Uterus (tissue), 4 donors: ENCODE measurements at places on chromosomes 7 and 10. TPM values are rescaled to one million over a fixed set of nuclear protein-coding genes. Genes with fewer than 3 reads are reported as not detected.

DNA sequence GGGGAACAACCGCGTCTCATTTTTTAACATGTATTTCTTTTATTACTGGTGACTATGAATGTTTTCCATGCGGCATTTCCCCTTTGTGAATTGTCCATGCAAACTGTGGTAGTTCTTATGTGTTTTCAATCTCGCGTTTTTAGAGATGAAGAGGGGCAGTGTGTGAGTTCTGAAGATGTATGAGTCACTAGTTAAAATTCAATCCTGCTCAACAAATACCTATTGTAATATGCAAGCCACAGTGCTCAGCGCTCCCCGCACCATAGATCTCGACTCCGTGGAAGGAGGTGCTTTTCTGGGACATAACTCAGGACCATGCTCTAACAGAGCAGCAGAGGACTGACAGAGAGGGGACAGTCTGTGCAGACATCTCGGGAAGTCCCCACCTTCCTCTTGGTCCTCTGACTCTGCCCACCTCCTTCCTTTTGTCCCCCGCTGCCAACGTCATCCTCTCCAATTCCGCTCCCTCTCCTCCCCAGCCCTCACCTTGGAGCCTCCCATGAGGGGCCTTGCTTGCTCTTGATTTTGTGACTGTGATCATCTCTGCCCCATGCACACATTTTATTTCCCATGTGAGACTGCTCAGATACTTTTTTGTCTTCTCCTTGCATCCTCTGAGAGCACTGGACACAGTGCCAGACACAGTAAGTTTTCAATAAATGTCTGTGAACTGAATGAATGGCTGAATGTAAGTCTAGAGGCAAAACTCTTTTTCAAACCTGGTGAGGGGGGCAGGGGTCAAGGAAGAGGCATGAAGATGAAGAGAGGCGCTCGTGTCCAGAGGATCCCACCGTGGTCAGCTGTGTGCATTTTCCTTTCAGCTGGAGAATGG lies 42.7 kb upstream of the PLEKHA1 start:
- no peak overlapping the region for H3K4me3 ChIP-seq
- H3K4me1 ChIP-seq, result no peaks in the 10 kb centered on the region
- no peaks in the 10 kb centered on the region for H3K27me3 ChIP-seq
- H3K36me3 ChIP-seq, result no peaks in the 10 kb centered on the region

DNA sequence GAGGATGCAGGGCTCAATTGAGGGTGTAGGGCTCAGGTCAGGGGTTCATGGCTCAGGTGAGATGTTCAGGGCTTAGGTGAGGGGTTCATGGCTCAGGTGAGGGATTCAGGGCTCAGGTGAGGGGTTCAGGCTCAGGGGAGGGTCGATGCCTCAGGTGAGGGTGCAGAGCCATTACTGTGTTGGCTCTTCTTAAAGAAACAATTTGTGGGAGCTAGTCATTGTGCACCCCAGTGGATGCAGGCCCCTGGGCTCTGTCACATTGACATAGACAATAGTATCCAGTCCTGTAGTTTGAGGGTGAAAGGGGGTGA lies 86.7 kb downstream of the ADCY1 start:
- no peak for DNase-seq
- no peaks in the 10 kb centered on the region for H3K4me1 ChIP-seq
- no peaks in the 10 kb centered on the region for H3K27me3 ChIP-seq
- H3K4me3 ChIP-seq, result no peak overlapping the region

GRCh38 chr7:77331938-77332695 lies 84.0 kb downstream of the GSAP start:
- no peaks in the 10 kb centered on the region for H3K36me3 ChIP-seq
- H3K27me3 ChIP-seq, result no peaks in the 10 kb centered on the region
- H3K4me1 ChIP-seq, result peaks cover 3% of the 10 kb centered on the region
- H3K4me3 ChIP-seq, result no peak overlapping the region
- peak; percentile 58 for DNase-seq
- no peak overlapping the region for H3K27ac ChIP-seq

DNA sequence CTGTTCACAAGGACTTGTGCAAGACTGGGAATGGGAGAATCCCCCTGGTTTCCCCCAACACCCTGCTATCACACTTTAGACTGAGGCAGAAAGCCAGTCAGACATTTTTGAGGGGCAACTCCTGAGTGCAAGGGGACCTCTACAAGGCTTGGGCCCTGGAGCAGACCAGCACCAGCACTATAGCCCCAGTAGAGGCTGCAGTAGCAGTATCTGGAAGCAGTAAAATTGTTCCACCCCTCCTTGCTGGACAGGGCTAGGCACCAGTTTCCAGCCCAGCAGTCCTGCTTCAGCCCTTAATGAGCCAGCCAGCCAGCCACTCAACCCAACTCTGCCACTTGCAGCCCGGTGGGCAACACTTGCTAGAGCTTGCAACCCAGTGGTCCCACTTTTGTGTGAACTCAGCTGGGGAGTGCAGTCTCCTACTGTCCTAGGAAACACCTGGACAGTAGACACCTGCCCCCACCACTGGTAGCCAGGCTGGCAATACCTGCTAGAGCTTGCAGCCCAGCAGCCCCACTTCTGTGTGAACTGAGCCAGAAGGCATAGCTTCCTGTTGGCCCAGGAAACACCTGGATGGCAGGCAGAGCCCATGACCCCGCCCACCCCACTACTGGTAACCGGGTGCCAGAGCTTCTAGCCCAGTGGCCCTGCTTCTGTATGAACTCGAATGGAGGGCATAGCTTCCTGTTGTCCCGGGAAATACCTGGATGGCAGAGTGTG lies 65.0 kb downstream of the FBXL13 start:
- H3K27ac ChIP-seq, result no peak overlapping the region
- H3K4me1 ChIP-seq, result no peaks in the 10 kb centered on the region
- no peaks in the 10 kb centered on the region for H3K27me3 ChIP-seq
- no peaks in the 10 kb centered on the region for H3K36me3 ChIP-seq
- H3K4me3 ChIP-seq, result no peak overlapping the region

DNA sequence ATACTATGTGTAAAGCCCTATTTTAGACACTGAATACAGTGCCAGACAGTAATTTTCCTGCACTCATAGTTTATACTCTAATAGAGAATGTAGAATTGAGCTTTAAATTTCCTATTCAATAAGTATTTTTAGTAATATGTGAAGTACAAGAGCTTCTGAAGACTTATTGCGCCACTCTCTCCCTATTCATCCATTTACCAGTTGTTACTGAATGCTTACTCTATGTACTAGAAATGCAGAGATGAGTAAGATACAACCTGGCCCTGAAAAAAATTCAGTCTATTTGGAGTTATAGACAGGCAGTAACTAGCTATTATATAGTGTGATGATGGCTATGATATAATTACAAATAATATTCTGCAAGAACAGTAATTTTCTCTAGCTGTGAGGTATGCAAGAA lies 98.8 kb downstream of the ADK start:
- no peaks in the 10 kb centered on the region for H3K27me3 ChIP-seq
- H3K27ac ChIP-seq, result no peak overlapping the region
- DNase-seq, result no peak
- no peaks in the 10 kb centered on the region for H3K36me3 ChIP-seq

GRCh38 chr10:101123085-101123814 lies 7.8 kb upstream of the TLX1 start:
- H3K27me3 ChIP-seq, result peaks cover 47% of the 10 kb centered on the region
- H3K4me3 ChIP-seq, result no peak overlapping the region
- no peaks in the 10 kb centered on the region for H3K36me3 ChIP-seq

The HOXA3 gene
- 1.0 TPM for total RNA-seq

DNA sequence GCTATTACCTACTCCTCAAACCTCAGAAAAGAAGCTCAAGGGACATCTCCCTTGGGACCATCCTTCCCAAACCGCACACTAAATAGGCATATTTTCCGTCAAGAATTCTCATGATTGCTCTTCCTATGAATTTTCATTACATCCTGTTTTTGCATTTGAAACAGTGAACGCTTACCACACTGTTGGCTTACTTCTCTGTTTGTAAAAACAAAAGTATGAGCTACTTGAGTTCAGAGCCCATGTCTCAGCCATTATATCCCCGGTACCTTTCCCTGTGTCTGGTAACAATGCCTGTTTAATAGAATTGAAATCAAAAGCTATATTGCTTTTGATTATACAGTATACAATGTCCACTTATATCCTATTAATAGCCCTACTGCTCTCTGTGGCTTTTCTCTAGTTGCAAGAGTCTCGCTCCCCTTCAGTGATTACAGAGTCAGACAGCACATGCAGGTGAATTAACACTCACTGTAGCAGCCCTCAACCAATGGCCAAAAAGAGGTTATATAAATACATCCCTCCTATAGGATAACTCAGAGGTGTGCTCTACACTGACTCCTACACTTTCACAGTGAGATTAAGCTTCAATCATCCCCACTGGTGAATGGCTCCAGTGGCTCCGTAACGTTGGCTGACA lies 264.4 kb downstream of the SORCS1 start:
- DNase-seq, result no peak
- no peak overlapping the region for H3K27ac ChIP-seq
- H3K36me3 ChIP-seq, result no peaks in the 10 kb centered on the region
- no peaks in the 10 kb centered on the region for H3K27me3 ChIP-seq
- no peaks in the 10 kb centered on the region for H3K4me1 ChIP-seq

The AS3MT gene
- total RNA-seq, result 2.1 TPM

- H3K36me3 ChIP-seq, result no peaks in the 10 kb centered on the region
- no peak overlapping the region for H3K4me3 ChIP-seq
- H3K4me1 ChIP-seq, result no peaks in the 10 kb centered on the region
- no peak overlapping the region for H3K27ac ChIP-seq
- no peaks in the 10 kb centered on the region for H3K27me3 ChIP-seq
Observed at GRCh38 chr7:33428415-33428814, 299.1 kb downstream of the BBS9 start.

The JAKMIP3 gene
- 0.26 TPM for total RNA-seq

DNA sequence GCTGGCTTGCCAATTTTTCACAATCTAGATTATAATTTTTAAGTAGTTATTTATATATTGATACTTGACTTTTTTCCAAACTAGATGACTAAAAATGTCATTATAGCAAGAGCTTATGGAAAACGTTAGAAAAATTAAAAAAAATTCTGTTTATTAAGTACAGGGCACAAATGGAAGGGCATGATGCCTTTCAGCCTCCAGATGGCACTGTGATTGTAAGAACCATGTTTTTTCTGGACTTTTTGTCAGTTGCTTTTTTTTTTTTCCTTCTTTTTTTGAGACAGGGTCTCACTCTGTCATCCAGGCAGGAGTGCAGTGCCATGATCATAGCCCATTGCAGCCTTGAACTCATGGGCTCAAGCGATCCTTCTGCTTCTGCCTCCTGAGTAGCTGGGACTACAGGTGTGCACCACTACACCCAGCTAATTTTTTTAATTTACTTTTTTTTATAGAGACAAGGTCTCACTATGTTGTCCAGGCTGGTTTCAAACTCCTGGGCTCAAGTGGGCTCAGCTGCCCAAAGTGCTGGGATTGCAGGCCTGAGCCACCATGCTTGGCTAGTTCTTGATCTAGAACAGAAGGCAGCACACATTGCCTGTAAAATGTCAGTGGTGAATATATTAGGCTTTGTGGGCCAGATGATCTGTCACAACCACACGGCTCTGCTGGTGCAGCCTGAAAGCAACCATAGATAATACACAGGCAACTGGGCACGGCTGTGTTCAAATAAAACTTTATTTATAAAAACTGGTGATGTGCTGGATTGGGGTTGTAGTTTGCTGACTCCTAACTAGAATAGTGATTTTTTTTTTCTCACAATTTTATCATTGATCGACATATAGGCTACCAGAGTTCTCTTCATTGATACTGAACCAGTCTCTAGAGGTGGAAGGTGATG lies 27.4 kb downstream of the UCMA start:
- H3K36me3 ChIP-seq, result no peaks in the 10 kb centered on the region
- no peaks in the 10 kb centered on the region for H3K4me1 ChIP-seq
- H3K27ac ChIP-seq, result no peak overlapping the region
- no peak overlapping the region for H3K4me3 ChIP-seq
- no peak for DNase-seq

The OPN1SW gene
- not detected for total RNA-seq

GRCh38 chr7:132453826-132454225 lies 122.4 kb downstream of the PLXNA4 start:
- no peak overlapping the region for H3K4me3 ChIP-seq
- H3K27me3 ChIP-seq, result no peaks in the 10 kb centered on the region
- H3K36me3 ChIP-seq, result no peaks in the 10 kb centered on the region
- no peaks in the 10 kb centered on the region for H3K4me1 ChIP-seq

DNA sequence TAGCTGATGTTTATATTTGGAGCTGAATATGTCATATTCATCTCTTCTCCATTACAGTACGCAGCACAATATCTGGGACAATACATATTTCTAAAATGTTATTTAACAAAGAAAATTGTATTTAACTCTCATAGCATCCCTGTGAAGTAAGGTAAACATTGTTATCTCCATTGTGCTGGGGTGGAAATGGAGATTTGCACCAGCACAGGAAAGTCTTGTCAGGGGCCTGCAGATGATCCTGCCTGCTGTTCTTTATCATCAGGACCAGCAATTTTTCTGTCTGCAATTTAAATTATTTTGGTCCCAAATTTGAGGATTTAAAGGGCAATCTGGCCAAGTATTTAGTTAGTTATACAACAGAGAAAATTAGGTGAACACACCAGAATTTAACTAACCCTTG lies 144.4 kb downstream of the CPED1 start:
- H3K27me3 ChIP-seq, result no peaks in the 10 kb centered on the region
- no peaks in the 10 kb centered on the region for H3K36me3 ChIP-seq
- no peak overlapping the region for H3K4me3 ChIP-seq
- H3K4me1 ChIP-seq, result no peaks in the 10 kb centered on the region

The MXI1 gene
- 51.8 TPM for total RNA-seq

DNA sequence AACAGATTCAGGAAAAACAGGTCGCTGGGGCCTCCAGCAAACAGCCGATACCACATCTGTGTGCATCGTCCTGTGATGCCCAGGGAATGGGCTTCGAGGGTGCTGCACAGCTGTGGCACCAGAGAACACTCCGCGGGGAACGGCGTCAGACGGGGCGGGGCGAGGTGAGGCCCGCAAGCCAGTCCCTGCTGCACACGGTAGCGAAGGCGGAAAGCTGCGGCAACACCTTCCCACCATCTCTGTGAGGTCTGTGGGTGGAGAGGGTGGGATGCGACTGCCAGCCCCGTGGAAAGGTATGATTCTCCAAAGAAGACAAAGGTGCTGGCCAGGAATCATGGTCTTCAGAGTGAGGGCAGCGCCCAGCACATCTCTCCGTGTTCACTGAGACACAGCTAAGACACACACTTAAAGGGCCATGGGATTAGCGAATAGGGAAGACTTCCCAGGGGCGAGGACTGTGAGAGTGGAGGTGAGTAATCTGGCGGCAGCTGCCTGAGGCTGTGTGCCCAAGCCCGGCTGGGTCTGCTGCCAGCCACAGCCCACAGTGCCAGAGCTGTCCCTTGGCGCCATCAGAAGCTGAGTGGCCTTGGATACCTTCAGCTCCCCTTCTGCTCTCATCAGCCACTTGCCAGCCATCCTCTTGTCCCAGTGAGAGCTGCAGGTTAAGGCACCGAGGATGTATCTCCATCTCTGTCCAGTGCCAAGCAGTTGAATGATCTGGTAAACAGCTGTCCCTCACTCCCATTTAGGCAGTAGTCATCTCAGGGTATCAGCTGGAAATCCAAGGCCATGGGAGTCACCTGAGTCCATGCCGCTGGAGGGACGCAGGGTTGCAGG lies 17.6 kb downstream of the PRKAG2 start:
- no peak for DNase-seq
- H3K36me3 ChIP-seq, result no peaks in the 10 kb centered on the region
- no peaks in the 10 kb centered on the region for H3K27me3 ChIP-seq

The VPS37D gene
- total RNA-seq, result 6.7 TPM
